HEK293T (cell line): ENCODE measurements at places on chromosomes 2 and 18.
A peak's percentile ranks its signal among the peaks of the same experiment; 100 is the strongest.

GRCh38 chr2:68287580-68288441, 31.9 kb downstream of the CNRIP1 start:
- no peak for DNase-seq

DNA sequence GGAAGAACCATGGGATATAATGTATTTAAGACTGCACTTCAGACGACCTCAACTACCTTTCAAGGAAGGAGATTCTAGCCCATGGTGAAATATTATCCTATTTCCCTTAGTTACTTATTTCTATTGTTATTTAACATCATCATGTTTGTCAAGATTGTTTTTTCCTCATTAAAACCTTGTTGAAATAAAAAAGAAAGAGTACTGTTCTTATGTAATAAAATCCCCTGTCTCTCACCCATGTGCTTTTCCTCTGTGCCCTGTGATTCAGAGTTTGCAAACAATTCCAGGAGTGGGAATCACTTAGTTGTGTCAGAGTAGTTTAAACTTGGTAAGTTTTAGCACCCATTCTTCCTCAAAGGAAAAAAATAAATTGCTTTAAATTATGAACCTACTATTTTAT, 43.6 kb downstream of the ERBB4 start:
- no peak for DNase-seq

DNA sequence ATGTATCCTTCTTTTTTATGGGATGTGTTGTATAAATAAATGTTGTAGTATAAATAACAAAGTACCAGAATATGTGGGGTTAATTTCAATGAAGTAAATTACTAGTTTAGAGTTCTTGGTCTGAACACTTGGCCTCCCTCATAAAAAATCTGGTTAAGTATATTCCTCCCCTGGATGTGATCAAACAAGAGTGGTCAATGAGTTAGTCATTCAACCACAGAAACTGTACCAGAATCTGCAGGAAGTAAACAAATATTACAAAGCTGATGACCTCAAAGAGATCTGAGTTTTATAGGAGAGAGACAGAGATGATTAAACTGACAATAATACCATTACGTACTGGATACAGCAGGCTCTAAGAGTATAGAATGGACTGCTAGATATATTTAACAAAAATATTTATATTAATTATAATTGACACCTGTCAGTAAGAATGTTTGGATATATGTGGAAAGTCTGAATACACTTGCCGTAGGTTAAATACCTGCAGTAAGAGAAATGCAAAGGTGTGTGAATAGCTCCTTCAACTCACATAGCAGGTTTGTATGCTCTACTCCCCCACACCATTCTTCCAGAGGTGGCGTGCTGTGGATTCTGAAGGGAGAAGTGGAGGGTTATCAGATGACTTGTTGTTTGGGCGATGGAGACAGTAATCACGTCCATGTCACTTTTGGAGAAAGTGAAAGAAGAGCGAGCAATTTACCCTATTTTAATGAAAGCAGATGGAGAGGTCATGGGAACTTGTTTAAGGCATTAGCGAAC, 108.3 kb upstream of the LRATD1 start:
- DNase-seq, result no peak

DNA sequence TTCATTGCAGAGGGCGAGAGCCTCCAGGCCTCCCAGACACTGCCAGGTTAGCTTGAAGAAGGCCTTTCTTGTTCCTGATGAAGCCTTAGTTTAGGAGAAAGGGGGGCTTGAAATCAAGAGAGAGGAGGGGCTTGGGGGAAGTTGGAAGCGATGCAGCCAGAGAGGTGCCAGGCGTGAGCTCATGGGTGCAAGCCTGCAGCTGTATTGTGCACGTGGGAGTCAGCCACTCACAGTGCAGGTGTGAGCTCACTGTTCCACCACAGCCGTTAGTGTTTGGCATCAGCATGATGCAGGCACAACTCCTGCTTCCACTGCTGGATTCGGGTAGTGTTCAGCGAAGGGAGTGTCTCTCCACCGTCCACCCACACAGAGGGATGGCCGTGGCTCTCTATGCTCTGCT, 68.4 kb upstream of the ALPP start:
- DNase-seq, result no peak

DNA sequence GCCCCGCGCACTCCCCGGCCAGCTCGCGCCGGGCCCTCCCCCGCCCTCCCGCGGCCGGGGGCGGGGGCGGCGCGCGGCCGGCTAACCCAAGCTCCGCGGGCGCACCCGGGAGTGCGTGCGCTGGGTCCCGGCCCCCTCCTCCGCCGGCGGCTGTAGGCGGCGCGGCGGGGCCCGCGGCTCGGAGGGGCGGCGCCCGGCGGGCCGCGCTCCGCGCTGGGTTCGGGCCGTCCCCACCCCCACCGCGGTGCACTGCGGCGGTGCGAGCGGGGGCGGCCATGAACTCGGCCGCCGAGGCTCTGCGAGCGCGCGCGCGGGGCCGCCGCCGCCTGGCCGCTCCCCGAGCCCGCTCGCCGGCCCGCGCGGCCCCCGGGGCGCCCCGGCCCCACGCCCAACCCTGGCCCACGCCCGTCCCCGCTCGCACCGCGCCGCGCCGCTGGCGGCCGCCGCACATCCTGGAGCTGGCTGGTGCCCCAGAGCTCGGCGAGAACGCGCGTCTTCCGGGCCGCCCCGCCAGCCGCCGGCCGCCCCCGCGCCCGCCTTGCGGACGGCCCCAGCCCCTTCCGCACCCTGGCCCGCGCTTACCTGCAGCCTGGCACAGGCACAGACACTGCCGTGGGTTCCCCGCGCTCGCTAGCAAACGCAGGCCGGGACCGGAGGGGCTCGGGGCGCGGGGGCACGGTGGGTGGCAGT, at the start of gene ZBTB14:
Gene ZBTB14, minus strand, starts transcription at position 496 of the 690 bp plus-strand sequence. CDS start 2,480 bp downstream, outside the sequence.
- DNase-seq, result peak; percentile 51

GRCh38 chr2:130963196-130963848, 126.6 kb downstream of the ARHGEF4 start:
- peak; percentile 27 for DNase-seq

- DNase-seq, result no peak
Measured at GRCh38 chr2:176234940-176235339, 34.3 kb upstream of the MTX2 start.

GRCh38 chr2:165114346-165114939, 89.4 kb downstream of the SCN3A start:
- no peak for DNase-seq

DNA sequence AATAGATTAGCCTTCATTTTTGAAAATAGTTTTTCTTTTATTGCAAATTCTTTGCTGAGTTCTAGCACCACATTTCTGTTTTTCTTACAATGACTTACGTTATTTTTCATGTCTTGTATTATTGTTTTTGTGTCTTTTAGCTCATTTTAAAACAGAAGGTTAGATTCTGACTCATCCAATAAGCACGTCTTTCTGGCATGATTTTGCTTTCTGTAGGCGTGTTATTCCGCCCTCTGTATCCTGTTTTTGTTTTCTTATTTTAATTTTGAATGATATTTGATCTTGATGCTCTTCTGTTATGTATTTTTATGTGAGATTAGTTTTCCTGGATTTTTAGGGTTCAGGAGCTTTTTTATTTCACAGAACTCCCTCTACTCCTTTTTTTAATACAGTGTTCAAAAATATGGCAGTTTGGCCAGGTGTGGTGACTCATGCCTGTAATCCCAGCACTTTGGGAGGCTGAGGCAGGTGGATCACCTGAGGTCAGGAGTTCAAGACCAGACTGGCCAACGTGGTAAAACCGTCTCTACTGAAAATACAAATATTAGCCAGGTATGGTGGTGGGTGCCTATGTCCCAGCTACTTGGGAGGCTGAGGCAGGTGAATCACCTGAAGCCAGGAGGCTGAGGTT, 145.0 kb downstream of the CLIP4 start:
- no peak for DNase-seq

GRCh38 chr18:6280211-6280743, 134.4 kb downstream of the L3MBTL4 start:
- DNase-seq, result no peak

DNA sequence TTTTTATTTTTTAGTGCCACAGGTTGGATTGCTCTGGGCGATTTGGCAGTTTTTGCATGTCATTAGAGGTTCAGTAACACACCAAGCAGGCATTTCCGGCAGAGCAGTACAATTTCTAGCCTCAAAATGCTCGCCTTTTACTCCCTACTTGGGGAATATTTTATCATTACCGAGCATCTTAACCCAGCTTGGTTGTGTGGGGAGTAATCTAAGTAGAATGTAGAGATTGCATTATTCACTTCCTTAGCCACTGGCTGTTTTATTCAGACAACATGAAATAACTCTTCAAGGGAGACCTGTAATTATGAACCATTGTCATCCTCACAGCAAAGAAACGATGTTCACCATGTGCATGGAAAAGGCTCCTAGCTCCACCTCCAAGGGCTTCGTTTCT, 13.1 kb downstream of the GRP start:
- no peak for DNase-seq

- no peak for DNase-seq
Measured at GRCh38 chr2:9618410-9618809, 12.4 kb downstream of the YWHAQ start.

DNA sequence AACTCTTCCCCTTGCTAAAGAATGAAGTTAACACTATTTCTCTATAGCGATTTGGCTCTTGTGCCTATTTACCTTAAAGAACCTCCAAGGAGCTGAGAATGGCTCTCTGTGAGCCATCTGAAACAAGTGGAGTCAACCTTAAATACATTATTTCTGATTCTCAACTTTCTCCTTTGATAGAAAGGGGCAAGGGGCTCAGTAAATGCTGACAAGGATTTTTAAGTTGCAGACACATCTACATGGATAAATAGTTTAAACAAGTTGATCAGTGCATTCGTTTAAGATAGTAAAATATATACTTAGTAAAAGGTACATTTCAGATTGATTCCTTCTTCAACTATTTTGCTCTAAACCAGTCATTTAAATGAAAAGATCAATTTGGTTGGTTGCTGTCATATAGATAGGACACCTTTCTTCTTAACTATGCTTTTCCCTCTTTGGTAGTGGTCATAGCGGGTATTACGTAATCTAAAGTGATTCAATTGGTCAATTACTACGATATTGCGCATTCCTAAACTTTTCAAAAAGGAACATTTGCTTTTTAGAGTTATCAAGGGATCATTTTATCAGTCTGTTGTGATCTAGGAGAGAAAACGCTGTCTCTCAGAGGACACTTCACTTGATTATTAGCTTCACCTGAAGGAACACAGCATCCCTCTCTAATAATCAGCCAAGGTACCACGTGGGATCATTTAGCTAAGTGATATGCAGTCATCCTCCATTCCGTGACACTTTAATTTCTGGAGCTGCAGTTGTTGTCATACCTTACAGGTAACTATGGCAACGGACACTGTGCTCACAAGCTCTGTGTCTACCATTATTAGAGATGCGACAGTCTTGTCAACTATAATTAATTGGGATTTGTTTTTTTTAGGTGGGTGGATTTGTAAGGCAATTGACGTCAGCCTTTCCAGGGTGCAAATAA, 50.9 kb upstream of the KCNE4 start:
- DNase-seq, result no peak

- no peak for DNase-seq
Measured at GRCh38 chr2:226337941-226338600, 461.5 kb downstream of the IRS1 start.

GRCh38 chr2:1236606-1237005, 176.7 kb upstream of the TPO start:
- DNase-seq, result no peak

DNA sequence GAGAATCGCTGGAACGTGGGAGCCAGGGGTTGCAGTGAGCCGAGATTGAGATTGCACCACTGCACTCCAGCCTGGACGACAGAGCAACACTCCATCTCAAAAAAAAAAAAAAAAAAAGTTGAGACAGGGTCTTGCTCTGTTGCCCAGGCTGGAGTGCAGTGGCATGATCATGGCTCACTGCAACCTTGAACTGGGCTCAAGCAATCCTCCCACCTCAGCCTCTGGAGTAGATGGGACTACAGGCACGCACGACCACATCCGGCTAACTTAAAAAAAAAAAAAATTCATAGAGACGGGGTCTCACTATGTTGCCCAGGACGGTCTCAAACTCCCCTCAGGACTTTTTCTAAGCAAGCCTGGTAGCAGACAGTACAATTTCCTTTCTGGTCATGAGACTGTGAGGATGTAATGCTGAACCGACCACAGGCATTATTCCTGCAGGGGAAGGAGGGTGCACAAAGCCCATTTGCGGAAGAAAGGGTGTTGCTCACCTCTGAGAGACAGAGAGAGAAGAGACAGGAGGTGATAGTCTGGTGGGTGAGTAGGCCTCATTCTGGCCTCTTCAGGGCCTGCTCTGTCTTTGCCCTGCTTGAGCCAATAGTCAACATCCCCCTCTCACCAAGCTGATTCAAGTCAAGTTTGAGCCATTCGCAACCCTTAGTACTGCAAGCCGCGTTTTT, 205.3 kb downstream of the ZFP36L2 start:
- no peak for DNase-seq

- no peak for DNase-seq
Measured at GRCh38 chr2:45849491-45850283, 198.2 kb downstream of the PRKCE start.

DNA sequence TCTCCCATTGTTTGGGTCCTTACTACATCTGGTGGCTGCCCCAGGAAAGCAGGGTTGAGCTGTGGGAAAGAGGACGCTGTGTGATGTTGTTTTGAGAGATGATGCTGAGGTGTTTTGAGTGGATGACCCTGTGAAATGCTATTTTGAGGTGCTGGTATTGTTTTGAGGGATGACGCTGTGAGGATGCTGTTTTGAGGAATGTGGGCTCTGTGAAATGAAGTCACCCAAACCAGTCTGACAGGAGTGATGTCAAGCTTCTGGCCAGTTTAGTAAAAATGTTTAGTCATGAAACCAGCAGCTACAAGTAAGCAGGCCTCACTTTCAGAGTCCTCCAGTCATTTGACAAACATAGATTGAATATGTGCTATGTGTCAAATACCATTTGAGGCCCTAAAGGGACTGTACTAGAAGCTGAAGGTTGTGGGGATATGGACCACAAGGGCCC, 16.1 kb upstream of the PUM2 start:
- no peak for DNase-seq

DNA sequence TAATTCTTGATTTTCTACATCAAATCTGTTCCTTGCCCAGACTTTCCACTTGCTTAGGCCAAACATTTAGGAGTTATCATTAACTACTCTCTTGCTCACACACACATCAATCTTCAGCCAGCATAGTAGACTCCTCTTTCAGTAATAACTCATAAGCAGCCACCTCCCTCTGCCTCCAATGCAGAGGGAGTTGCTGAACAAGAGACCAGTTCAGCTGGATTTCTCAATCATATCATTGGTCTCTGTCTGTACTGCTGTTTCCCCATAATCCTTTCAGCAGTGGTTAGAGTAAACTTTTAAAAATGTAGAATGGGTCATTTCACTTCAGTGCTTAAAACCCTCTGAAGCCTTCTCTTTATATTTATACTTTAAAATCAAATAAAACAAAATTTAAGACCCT, 112.9 kb downstream of the SLC39A10 start:
- DNase-seq, result no peak

GRCh38 chr2:74947703-74948102, 10.7 kb upstream of the POLE4 start:
- DNase-seq, result no peak
